ENCODE measurements at places on chromosomes 7 and 10. TPM values are rescaled to one million over a fixed set of nuclear protein-coding genes. Genes with fewer than 3 reads are reported as not detected.

The OR2A42 gene
- total RNA-seq: 0.07 TPM

DNA sequence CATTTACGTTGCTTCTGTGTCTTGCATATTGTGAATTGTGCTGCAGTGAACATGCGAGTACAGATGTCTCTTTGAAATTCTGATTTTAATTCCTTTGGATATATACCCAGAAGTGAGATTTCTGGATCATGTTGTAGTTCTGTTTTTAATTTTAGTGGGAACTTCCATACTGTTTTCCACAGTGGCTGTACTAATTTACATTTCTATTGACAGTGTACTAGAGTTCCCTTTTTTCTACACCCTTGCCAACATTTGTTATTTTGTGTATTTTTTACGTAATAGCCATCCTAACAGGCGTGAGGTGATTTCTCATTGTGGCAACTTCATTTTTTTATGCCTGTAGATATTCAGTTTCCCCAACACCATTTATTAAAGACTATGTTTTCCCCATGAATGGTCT is 144.7 kb upstream of the INHBA start:
- no peak for DNase-seq

GRCh38 chr10:91006752-91007346 is 86.0 kb upstream of the ANKRD1 start:
- DNase-seq: no peak

- DNase-seq: no peak
Measured at GRCh38 chr10:127919418-127920271, 12.7 kb downstream of the PTPRE start.

The VSIR gene
- total RNA-seq: 2.8 TPM

The ZNF727 gene
- total RNA-seq: not detected

DNA sequence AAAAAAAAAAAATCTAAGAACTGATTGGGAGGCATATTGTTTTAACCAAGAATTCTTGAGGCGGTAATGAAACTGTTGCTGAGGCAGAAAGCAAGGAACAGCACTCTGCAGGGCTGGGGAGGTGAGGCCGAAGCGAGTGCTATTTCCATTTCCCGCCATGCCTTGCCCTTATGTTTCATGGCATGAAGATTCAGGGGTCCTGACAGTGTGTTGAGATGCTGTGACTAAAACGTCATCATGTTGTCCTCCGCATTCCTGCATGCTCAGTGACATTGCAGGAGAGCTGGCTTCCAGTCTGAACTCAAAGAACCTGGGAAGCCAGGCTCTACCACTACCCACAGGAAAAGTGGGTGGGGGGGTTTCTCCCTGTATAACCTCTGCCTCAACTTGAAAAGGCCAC is 85.2 kb downstream of the EBF3 start:
- no peak for DNase-seq

GRCh38 chr10:60434418-60435046 is 44.9 kb upstream of the ANK3 start:
- no peak for DNase-seq

Measured in kidney epithelial cell (primary cell).